KBM-7 (cell line): ENCODE measurements at places on chromosomes 2 and 18.

- DNase-seq = no peak
These were observed 402.4 kb downstream of the SATB2 start for GRCh38 chr2:199055336-199055735.

DNA sequence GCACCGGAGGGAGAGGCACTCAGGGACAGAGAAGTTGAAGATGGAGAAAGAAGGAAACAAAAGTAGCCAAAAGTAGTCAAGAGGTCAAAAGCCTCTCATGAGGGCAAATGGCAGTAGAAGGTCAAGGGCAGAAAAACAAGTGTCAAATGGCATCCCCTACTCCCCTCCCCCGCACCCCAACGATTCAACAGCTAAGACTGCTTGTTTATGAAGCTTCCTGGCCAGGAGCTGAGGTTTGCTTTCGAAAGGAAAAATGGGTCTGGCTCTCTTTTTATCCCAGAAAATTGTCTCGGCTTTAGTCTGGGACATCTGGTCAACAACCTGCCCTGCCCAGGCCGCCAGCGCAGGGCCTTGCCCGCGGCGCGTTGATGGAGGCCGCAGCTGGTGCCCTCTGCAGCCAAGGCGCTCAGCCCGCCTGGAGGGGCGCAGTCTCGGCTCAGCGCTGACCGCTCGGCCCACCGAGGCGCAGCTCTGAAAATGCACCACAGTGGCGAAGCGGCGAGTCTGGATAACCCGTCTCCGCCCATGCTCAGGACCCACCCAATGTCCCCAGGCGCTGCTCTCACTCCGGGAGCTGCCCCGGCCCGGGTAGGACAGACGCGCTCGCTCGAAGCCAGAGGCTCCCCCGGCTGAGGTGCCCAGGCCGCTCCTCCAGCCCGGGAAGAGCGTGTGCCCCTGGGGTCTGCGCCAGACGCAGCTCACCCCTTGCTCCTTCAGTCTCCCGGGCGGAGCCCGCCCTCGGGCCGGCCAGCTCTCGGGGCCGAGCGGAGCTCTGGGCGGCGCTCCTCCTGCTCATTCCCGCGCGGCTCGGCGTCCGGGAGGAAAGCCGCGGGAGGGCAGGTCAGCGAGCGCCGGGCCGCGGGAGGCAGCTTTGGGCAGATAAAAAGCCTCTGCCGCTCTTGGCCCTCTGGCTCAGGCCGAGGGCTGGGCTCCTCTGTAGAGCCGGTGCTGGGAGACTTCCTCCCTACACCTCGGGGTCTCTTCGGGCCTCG is 1.8 kb upstream of the TBR1 start:
- peak; percentile 41 for DNase-seq

GRCh38 chr2:240839152-240840143 is 19.4 kb upstream of the KIF1A start:
- no peak for DNase-seq

GRCh38 chr2:37625796-37626571 is 45.5 kb downstream of the CDC42EP3 start:
- no peak for DNase-seq

DNA sequence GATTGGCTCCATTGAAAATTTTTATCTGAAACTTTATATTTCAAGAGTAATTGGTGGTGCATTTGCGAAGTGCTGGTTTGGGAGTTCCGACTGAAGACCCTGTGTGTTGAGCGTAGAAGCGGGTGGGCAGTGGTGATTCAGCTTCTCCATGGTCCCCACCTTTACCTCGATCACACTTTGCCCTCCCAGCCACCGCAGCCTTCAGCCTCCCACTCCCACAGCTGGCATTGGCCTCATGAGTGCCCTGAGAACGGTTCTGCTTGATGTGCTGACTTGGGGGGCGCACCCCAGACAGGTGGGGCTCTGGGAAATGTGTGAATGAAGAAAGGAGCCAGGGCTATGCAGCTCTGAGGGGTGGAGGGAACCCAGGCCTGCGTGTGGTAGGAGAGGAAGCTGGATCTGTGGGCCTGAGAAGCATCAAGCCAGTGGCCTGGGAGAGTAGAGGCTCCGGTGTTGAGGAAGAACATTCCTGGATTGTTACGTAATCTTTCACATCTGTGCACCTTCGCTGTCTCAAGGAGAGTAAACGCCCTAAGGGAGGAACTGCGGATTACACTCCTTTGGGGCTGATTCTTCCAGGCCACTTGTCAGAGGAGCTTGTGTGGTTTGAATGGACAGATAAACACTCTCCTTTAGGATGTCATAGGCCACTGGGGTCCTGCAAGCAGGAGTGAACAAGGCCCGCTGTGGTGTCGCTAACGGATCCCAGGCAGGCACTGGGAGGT is 83.8 kb downstream of the NPAS2 start:
- no peak for DNase-seq

- no peak for DNase-seq
These were observed 22.1 kb upstream of the CTDP1 start for GRCh38 chr18:79657342-79657996.

DNA sequence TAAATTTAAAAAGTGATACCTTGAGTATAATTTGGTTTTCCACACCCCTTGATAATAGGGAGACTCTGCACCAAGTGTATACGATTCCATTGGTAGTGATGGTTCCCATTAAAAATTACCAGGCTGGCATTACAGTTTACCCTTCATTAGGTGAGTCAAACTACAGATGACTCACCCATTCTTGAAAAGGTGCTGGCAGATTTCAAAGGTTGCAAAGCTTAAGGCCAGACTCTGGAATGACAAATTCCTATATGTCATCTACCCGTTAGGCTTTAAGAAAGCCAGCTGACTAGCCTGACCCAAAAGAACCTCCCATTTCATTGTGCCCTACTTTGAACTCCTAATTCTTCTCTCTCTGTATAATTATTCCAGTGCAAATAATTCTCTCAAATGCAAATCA is 124.4 kb downstream of the LRRTM4 start:
- DNase-seq = no peak
